ENCODE measurements at places on chromosomes 13 and 19.

DNA sequence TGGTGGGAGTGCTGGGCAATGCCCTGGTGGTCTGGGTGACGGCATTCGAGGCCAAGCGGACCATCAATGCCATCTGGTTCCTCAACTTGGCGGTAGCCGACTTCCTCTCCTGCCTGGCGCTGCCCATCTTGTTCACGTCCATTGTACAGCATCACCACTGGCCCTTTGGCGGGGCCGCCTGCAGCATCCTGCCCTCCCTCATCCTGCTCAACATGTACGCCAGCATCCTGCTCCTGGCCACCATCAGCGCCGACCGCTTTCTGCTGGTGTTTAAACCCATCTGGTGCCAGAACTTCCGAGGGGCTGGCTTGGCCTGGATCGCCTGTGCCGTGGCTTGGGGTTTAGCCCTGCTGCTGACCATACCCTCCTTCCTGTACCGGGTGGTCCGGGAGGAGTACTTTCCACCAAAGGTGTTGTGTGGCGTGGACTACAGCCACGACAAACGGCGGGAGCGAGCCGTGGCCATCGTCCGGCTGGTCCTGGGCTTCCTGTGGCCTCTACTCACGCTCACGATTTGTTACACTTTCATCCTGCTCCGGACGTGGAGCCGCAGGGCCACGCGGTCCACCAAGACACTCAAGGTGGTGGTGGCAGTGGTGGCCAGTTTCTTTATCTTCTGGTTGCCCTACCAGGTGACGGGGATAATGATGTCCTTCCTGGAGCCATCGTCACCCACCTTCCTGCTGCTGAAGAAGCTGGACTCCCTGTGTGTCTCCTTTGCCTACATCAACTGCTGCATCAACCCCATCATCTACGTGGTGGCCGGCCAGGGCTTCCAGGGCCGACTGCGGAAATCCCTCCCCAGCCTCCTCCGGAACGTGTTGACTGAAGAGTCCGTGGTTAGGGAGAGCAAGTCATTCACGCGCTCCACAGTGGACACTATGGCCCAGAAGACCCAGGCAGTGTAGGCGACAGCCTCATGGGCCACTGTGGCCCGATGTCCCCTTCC lies 10.5 kb downstream of the C5AR1 start:
- DNase-seq = no peak

DNA sequence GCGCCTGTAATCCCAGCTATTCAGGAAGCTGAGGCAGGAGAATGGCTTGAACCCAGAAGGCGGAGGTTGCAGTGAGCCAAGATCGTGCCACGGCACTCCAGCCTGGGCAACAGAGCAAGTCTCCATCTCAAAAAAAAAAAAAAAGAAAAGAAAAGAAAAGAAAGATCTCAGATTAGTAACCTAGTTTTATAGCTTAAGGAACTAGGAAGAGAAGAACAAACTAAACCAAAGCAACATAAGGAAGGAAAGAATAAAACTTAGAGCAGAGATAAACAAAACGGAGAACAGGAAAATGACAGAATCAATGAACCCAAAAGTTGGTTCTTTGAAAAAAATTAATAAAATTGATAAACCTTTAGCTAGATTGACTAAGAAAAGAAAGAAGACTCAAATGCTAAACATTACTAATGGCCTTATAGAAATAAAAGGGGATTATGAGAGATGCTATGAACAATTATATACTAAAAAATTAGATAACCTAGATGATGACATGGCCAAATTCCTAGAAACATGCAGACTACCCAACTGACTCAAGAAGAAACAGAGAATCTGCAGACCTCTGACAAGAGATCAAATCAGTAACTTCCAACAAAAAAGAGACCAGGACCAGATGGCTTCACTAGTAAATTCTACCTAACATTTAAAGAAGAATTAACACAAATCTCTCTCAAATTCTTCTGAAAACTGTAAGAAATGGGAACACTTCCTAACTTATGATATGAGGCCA lies 68.2 kb downstream of the CDADC1 start:
- no peak for DNase-seq

DNA sequence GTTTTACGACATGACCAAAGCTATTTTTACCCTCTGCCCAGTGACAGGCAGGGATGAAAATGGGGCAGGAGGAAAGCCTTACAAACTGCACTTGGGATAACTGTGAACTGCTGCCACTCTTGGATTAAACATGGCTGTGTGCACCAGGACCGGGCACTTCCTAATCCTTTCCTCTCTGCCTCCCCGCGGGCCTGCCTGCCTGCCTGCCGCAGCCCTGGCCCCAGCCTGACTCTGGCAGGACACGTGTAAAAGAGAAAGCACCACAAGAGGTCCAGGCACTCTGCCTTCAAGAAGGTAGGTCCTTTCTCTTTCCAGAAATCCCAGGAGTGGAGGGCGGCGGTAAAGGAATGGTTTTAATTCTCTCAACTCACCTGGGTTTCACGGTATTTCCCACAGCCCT lies 4.8 kb downstream of the TSHZ3 start:
- DNase-seq = no peak

DNA sequence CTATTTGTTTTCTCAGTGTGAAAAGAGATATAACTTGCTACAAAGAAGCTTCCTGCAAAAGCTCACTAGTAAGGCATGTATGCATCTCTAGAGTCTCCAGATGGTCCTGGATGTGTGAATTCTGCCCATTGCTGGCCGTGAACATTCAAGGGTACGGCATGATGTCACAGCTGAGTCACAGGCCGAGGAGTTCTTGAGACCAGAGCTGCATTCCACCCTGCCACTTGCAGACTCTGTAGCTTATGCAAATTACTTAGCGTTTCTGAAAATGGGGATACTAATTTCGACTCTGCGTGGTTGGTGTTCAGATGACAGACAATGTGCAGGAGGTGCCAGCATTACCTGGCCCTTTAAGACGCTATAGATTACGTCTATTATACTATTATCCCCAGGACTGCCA lies 470.7 kb downstream of the ZNF536 start:
- DNase-seq = no peak

DNA sequence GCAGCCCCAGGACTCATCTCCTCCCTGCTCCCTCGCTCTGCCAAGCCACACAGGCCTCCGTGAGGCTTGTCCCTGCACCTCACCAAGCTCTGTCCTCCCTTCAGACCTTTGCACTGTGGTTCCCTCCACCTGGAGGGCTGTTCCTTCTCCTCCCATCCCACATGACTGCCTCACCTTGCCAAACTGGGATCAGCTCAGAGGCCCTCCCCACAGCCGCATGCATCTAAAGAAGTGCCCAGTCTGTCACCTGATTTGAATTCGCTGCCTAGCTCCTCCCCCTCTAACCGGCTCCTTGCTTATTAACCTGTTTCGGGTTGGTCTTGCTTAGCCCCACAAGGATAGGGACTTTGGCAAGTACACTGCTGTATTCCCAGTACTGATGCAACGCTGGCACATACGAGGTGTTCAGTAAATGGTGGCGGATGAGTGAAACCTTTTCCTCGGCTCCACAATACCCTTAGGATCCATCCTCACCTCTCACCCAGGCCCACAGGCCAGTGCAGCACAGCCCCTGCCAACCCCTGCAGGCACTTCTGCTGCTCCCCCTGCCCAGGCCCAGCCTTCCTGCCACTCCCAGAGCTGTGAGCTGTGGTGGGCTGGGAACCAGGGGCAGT lies 4.4 kb downstream of the AKT2 start:
- DNase-seq = no peak

DNA sequence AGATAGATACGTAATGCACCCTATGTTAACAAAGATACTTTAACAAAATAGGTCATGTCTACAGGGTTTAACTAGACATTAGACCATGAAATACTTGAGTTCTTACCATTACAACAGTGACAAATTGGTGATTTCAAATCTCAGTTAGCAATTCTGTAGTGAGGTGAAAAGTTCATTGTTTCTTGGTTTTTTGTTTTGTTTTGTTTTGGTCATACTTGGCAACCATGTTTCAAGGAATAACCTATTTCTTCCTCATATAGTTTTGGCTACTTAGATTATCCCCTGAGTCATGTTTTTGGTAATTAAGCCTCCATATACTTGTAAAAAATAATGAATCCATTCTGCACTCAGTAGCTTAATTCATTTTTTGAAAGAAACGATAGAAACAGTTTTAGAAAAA lies 1200.4 kb downstream of the DIAPH3 start:
- no peak for DNase-seq

All from NCI-H1436 treated with DMSO at 0.1 percent for 48 hours (cell line).